ENCODE measurements at places on chromosomes 3 and 15.

- no peak for DNase-seq
These were observed 53.3 kb downstream of the FAM174B start for GRCh38 chr15:92602267-92602593.

GRCh38 chr3:152309535-152310307 is 41.0 kb downstream of the MBNL1 start:
- DNase-seq = peak; percentile 46

DNA sequence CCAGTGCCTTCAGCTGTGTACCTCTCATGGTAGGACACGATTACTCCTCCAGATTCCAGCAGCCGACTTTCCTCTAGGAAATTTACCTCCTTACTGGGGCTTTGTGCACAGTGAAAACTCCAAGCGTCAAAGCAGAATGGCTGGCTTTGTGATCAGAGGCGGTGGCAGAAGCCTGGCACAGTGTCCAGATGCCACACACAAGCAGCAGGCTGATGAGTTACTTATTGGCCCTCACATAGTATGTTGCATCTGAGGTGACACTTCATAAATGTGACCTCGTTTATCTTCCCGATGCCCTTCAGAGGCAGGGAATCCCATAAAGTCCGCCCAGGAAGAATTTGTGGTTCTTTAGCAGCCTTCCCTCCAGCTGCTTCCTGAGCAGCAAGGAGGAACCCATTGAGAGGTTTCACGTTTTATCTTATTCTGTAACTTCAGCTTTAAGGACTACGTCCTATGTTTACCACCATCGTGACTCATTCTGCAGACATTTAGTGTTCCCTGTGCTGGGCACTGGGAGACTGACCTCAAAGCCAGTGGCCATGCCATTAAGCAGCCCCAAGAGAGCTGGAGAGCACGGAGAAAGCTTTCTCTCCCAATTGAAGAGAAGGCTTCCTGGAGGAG is 107.1 kb upstream of the C15orf61 start:
- peak; percentile 31 for DNase-seq

GRCh38 chr15:68497206-68497910 is 65.4 kb upstream of the ITGA11 start:
- DNase-seq = no peak

GRCh38 chr15:100099976-100100375 is 241.8 kb downstream of the ADAMTS17 start:
- DNase-seq = no peak

DNA sequence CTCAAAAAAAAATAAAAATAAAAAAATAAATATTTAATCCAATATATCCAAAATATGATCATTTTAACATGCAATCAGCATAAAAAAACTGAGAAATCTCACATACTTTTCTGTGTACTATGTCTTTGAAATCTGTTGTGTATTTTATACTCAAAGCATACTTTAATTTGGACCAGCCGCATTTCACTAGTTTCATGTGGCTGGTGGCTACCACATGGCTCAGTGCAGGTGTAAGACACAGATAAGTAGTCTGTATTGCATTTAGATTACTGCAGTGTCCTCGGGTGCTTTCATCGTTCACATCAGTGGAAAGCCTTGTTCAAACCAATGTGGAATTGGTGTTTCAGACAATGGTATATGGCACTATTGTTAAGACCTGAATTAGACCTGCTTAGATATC is 11.0 kb downstream of the CRTC3 start:
- no peak for DNase-seq

- DNase-seq = no peak
These were observed 674.8 kb downstream of the TBL1XR1 start for GRCh38 chr3:176522436-176522835.

- no peak for DNase-seq
These were observed 4.2 kb downstream of the TWF2 start for GRCh38 chr3:52234516-52235447.

DNA sequence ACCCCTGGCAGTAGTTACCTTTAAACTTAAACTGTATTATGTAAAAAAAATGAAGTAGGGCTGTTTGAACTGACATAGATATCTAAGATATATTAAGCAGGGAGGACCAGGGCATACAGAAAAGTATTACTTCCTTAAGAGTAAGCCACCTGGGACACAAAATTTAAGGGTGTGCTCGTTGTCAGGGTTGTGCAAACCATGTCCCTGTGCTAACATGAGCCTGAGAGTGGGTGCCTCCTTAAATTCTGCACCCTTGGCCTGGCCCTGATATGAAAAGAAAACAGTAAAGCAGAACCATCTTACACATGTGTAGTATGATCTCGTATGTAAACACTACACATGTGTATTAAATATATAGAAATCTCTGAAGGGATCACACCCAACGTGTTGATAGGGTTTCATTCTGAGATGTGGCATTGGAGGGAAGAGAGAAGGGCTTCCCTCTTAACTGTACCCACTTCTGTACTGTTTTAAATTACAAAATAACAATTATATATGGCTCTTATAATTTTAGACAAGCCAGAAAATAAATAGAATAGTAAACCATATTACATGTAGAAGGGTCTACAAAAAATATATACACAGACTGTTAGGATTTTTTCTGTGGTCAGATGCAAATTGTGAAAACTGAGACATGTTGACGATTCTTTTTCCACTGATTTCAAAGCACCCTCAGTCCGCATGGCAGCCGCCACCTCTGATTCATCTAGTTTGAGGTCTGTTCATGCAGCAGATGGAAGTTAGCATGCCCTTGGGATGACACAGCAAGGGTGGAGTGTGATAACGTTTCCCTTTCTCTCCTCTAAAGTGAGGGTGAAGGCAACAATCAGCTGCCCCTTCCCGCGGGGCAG is 400.8 kb upstream of the PROK2 start:
- peak; percentile 92 for DNase-seq

DNA sequence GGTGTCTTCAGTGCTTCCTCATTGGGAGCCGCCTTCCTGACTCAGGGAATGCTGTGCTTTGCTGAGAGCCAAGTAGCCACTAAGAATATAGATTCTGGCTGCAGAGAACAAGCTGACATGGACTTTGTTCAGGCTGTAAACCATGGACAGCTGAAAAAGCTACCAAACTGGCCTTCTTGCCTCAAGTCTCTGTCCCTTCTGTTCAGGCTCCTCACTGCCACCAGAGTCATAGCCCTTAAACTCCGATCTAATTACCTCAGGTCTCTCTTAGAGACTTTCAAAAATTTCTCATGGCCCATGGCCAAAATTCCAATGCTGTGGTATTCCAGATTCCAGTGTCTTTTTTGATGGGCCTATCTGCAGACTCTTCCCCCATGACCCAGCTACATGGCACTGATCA is 19.4 kb upstream of the PTX3 start:
- peak; percentile 10 for DNase-seq

DNA sequence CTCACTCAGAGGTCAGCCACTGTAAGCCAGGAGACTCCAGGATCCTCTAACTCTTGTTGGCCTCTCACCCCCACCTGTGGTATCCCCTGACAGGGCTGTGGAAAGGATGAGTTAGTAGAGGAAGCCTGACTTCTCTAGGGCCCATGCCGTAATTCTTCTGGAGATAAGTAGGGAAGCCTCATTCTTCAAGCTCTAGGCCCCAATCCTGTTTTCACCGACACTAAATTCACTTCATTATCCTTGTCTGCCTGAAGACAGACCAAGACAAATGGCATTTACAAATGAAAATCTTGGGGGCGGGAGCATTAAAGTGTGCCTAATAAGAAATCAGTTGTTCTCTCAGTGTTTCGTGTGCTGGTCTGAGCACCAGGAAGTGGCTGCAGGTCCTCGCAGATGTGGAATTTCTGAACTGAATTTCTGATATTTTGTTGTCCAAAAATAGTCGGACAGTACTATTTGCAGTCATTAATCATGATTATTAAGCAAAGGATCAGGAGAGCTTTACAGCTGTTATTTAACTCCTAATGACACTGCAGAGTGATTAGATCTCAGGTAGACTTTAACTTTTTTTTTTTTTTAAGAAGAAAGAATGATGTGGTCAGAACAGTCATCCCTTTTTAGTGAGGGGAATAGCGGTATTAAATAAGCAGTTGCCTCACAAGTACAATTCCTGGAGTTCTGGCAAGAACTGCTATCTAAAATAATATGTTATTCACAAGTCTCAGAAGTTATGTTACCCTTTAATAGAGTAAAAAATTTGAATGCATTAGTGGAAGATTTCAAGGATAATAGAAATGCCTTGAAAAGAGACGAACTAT is 58.4 kb downstream of the RBMS3 start:
- peak; percentile 24 for DNase-seq

Measured in AG08395 (cell line).